Gastrocnemius medialis (tissue), 4 donors: ENCODE measurements at places on chromosomes 13 and 19. TPM values are rescaled to one million over a fixed set of nuclear protein-coding genes. Genes with fewer than 3 reads are reported as not detected.
A peak's percentile ranks its signal among the peaks of the same experiment; 100 is the strongest.

- H3K27me3 ChIP-seq = peaks cover 11% of the 10 kb centered on the region
- H3K4me1 ChIP-seq = peaks cover 13% of the 10 kb centered on the region
- H3K4me3 ChIP-seq = no peak overlapping the region
- no peak for DNase-seq
- H3K27ac ChIP-seq = no peak overlapping the region
- no peaks in the 10 kb centered on the region for H3K36me3 ChIP-seq
Observed at GRCh38 chr19:4326837-4327251, 11.8 kb downstream of the STAP2 start.

SIGLECL1 gene
- not detected for total RNA-seq

- peak overlapping the region; percentile 77 for H3K27ac ChIP-seq
- no peaks in the 10 kb centered on the region for H3K36me3 ChIP-seq
- H3K27me3 ChIP-seq = no peaks in the 10 kb centered on the region
- H3K4me3 ChIP-seq = peak overlapping the region; percentile 11
Observed at GRCh38 chr13:40194224-40194806, 472.1 kb downstream of the FOXO1 start.

GRCh38 chr19:41918653-41919244 lies 9.5 kb downstream of the ERFL start:
- no peaks in the 10 kb centered on the region for H3K36me3 ChIP-seq
- H3K27ac ChIP-seq = no peak overlapping the region
- DNase-seq = no peak
- H3K27me3 ChIP-seq = peaks cover 76% of the 10 kb centered on the region
- no peaks in the 10 kb centered on the region for H3K4me1 ChIP-seq
- H3K4me3 ChIP-seq = no peak overlapping the region

- peaks cover 33% of the 10 kb centered on the region for H3K4me1 ChIP-seq
- no peak overlapping the region for H3K4me3 ChIP-seq
- no peak for DNase-seq
- no peaks in the 10 kb centered on the region for H3K27me3 ChIP-seq
Observed at GRCh38 chr13:44876782-44877324, 112.4 kb downstream of the NUFIP1 start.

DNA sequence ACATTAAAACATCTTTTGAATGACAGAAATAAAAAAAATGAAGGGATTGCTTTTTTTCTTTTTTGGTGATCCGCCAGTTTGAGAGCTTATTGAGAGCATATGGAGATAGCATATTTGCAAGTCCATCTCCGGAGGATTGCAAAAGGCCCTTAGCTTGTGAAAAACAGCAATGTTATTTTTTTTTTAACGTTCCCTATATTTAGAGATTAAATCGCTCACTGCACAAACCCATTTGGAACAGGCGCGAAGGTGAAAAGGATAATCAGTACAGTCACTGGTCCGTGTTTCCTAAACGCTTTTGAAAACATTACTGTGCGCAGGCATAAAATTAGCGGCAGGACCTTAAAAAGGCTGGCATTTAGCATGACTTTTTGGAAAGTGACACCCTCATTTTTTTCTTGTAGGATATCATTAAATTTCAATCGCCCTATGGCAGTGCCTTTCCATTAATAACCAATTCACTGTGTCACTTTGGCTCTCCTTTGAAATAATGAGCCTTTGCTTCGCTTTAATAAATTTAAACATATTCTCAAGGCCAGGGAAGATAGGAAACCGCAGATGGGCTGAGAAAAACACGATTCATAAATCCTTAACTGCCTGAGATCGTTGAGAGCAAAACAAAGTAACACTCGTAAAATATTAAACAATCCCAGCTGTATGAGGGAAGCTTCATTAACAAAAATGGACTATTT lies 342.2 kb downstream of the DACH1 start:
- H3K36me3 ChIP-seq = no peaks in the 10 kb centered on the region
- no peak overlapping the region for H3K27ac ChIP-seq
- H3K27me3 ChIP-seq = no peaks in the 10 kb centered on the region

GRCh38 chr19:54462047-54462654 lies 1.4 kb downstream of the LENG9 start:
- peaks cover 4% of the 10 kb centered on the region for H3K36me3 ChIP-seq
- H3K4me1 ChIP-seq = peaks cover 24% of the 10 kb centered on the region
- no peaks in the 10 kb centered on the region for H3K27me3 ChIP-seq
- DNase-seq = no peak

GRCh38 chr19:50269653-50270052 lies 59.5 kb downstream of the KCNC3 start:
- no peak for DNase-seq
- no peak overlapping the region for H3K27ac ChIP-seq
- no peak overlapping the region for H3K4me3 ChIP-seq

QPCTL gene
- 0.87 TPM for total RNA-seq

GRCh38 chr19:18946335-18946734 lies 5.3 kb upstream of the HOMER3 start:
- H3K4me1 ChIP-seq = peaks cover 7% of the 10 kb centered on the region

DNA sequence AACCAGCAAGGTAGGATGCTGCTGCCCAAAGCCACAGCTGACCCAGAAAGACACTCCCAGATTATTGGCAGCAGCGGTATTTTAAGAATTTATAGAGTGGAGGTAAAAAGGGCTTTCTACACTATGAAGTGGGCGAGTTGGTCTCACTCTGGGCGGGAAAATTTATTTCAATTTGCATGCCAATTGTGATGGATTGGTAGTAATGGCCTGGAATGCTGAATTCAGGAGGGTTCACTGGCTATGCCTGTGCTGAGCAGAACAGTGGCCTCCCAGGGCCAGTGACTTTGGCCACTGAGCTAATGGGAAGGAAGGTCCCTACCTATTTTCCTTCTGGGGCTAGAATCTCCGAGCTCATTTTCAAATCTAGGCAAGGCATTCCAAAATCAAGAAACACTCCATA lies 243.5 kb downstream of the TSHZ3 start:
- no peaks in the 10 kb centered on the region for H3K27me3 ChIP-seq
- H3K4me3 ChIP-seq = no peak overlapping the region
- no peak overlapping the region for H3K27ac ChIP-seq
- H3K4me1 ChIP-seq = no peaks in the 10 kb centered on the region
- H3K36me3 ChIP-seq = no peaks in the 10 kb centered on the region

DNA sequence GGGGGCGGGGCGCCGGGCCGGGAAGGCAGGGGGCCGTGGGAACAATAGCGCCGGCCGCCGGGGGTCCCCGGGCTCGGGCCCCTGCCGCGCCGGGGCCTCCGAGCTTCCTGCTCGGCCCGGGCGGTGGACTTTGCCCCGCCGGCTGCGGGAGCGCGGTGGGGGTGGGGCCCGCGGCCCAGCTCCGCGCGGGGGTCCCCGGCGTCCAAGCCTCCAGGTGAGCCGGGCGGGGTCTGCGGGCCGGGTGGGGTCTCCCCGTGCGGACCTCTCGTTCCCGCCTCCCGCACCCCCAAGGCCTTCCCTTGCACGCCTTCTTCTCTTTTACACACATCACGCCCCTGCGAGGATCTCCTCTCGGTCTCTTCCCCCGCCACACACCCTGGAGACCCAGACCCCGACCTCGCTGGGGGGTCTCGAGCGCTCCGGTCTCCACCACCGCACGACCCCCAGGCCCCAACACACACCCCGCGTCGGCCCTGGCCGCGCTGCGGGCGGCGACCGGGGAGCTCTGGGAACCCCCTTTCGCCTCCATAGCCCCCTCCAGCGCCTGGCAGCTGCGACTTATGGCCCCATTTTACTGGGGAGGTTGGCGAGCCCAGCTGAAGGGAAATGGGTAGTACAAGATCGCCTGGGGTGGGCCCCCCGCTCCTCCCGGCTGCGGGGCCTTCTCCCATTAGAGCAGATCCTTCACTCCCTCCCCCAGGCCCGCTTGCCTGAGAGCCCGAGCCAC lies 711 bp downstream of the CAMSAP3 start:
- H3K4me3 ChIP-seq = no peak overlapping the region
- H3K27me3 ChIP-seq = peaks cover 43% of the 10 kb centered on the region
- H3K27ac ChIP-seq = no peak overlapping the region
- DNase-seq = no peak

- no peak overlapping the region for H3K4me3 ChIP-seq
- no peaks in the 10 kb centered on the region for H3K36me3 ChIP-seq
- H3K27ac ChIP-seq = peak overlapping the region; percentile 52
- H3K4me1 ChIP-seq = peaks cover 21% of the 10 kb centered on the region
Observed at GRCh38 chr19:1169411-1169791, 4.7 kb downstream of the SBNO2 start.

GRCh38 chr13:106098778-106099177 lies 436.7 kb downstream of the EFNB2 start:
- H3K4me1 ChIP-seq = no peaks in the 10 kb centered on the region
- no peaks in the 10 kb centered on the region for H3K36me3 ChIP-seq
- H3K27me3 ChIP-seq = no peaks in the 10 kb centered on the region
- DNase-seq = no peak
- no peak overlapping the region for H3K27ac ChIP-seq
- H3K4me3 ChIP-seq = no peak overlapping the region

TICAM1 gene
- total RNA-seq = 5.9 TPM

- DNase-seq = no peak
- H3K36me3 ChIP-seq = no peaks in the 10 kb centered on the region
- no peak overlapping the region for H3K4me3 ChIP-seq
- H3K27ac ChIP-seq = no peak overlapping the region
- no peaks in the 10 kb centered on the region for H3K4me1 ChIP-seq
Observed at GRCh38 chr13:76816394-76816793, 69.8 kb downstream of the KCTD12 start.

DNA sequence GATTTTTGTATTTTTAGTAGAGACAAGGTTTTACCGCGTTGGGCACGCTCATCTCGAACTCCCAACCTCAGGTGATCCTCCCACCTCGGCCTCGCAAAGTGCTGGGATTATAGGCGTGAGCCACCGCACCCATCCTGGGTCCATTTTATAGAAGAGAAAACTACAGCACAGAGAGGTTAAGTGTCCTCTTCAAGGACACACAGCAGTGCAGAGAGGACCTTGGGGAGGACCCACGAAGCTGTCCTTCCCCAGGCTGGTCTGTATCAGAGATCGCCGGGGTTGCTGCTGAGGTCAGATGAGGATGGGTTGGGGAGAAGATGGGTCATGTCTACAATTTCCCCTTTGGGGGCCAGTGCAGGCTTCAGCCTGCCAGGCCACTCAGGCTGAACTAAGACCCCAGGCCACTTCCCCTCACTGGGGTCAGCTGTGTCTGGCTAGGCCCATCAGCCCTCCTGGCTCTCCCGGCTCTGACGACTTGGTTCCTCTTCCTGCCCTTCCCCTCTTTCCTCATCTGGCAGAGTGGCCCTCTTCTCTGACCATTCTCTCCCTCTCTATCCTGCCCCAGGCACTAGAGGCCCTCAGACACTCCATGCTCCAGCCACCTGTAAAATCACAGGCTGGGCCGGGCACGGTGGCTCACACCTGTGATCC lies 9.6 kb downstream of the MYO1F start:
- no peaks in the 10 kb centered on the region for H3K4me1 ChIP-seq
- no peak overlapping the region for H3K27ac ChIP-seq
- DNase-seq = no peak
- H3K36me3 ChIP-seq = no peaks in the 10 kb centered on the region
- H3K27me3 ChIP-seq = no peaks in the 10 kb centered on the region

DNA sequence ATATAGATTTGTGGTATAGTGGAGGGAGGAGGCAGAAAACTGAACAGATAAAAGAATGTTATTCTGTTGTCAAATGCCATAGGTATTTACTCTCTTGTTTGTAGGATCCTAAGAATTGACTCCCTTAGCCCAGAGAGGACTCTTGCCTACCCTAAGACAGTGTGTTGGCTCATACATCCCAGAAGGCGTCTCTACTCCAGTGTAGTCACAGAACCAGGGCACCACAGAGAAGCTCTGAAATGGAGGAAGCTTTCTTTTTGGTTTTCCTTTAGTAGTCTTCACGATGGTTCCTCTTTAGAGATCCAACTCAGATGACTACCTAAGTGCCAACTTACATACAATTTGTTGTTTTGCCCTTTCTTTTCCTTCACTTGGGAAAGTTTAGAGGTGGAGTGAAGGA lies 14.0 kb downstream of the GPR183 start:
- no peak overlapping the region for H3K4me3 ChIP-seq
- H3K4me1 ChIP-seq = peaks cover 10% of the 10 kb centered on the region
- DNase-seq = no peak
- no peak overlapping the region for H3K27ac ChIP-seq
- H3K27me3 ChIP-seq = no peaks in the 10 kb centered on the region

GRCh38 chr19:4512070-4512469 lies 6.2 kb downstream of the PLIN4 start:
- no peak for DNase-seq
- H3K36me3 ChIP-seq = peaks cover 35% of the 10 kb centered on the region
- no peaks in the 10 kb centered on the region for H3K27me3 ChIP-seq
- H3K4me3 ChIP-seq = no peak overlapping the region
- H3K27ac ChIP-seq = peak overlapping the region; percentile 81

GRCh38 chr19:20558011-20558410 lies 7.6 kb downstream of the ZNF737 start:
- peaks cover 22% of the 10 kb centered on the region for H3K36me3 ChIP-seq
- no peak for DNase-seq
- H3K27me3 ChIP-seq = no peaks in the 10 kb centered on the region
- no peaks in the 10 kb centered on the region for H3K4me1 ChIP-seq
- no peak overlapping the region for H3K27ac ChIP-seq
- H3K4me3 ChIP-seq = no peak overlapping the region
